ENCODE measurements at places on chromosomes 12 and 14.

- no peak for DNase-seq
Measured at GRCh38 chr12:50061171-50061570, 3.8 kb downstream of the ASIC1 start.

DNA sequence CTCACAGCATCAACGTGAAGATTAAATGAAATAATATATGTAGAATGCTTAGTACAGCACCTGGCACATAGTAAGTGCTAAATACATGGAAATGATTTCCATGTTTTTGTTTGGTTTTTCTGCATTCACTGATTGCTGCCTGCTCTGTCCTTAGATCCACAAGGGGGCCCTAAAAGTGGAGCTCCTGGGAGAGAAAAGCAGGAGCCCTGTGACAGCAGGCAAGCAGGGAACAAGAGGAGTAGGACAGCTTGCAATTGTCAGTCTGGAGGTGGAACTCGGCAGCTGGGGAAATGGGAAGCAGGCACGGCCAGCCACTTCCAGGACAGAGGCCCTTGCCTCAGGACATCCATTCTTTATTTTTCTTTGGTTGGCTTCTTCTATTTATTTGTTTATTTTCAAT, 292.9 kb downstream of the BMP4 start:
- DNase-seq = no peak

DNA sequence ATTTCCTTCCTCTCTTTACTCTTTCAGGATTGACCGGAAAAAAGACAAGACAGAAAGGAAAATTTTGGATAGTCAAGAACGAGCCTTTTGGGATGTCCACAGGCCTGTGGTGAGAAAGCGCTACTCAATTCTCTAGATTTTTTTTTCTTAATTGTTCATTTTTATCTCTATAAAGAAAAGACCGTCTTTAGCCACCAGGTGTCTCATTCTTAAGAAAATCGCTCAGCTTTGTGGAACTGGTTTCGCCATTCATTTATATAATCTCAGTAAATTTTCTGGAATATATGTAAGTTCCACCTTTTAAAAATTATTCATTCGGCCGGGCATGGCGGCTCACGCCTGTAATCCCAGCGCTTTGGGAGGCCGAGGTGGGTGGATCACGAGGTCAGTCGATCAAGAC, 421.1 kb downstream of the DPF3 start:
- DNase-seq = no peak

DNA sequence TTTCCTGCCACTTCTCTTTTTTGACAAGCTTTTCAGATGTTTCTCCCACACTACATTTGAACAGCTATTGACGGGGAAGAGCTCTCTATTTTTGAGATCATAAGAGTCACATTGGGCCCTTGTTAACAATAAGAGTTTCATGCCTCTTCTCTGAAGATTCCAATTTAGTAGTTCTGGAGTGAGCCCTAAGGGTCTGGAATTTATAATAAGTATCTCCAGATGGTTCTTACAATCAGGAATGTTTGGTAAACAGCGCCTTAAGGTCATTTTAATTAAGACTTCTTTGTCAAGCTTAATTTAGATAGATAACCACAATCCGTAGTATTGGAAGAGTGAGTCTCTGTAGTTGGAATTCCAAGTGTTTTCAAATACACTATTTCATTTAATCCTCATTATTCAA, 60.6 kb upstream of the HECTD1 start:
- DNase-seq = no peak

- DNase-seq = no peak
Measured at GRCh38 chr12:115949675-115950074, 327.8 kb downstream of the MED13L start.

- no peak for DNase-seq
Measured at GRCh38 chr12:20463913-20464524, 95.7 kb downstream of the PDE3A start.

GRCh38 chr12:12890543-12891079, 751 bp upstream of the GPRC5A start:
- DNase-seq = no peak
